ENCODE measurements at places on chromosomes 11 and 22. TPM values are rescaled to one million over a fixed set of nuclear protein-coding genes. Genes with fewer than 3 reads are reported as not detected.

DNA sequence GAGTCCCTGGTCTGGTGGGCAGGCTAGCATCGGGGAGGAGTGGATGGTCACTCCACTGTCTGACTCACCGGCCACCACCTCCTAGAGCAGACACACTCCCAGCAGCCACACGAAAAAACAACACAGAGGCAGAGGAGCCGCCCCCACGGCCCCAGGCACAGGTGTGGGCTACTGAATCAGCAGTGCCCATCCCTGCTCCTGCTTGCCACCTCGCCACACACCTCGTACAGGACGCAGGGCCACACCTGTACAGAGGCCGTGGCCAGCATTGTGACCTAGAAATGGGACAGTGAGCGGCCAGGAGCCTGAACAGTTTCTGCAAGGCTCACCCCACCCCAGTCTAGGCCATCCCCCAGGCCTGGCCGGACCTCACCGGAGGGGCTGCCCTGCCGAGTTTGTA, 14.0 kb downstream of the TRIM29 start:
- no peak overlapping the region for H3K27ac ChIP-seq
- H3K4me1 ChIP-seq = no peaks in the 10 kb centered on the region
- no peaks in the 10 kb centered on the region for H3K36me3 ChIP-seq

DNA sequence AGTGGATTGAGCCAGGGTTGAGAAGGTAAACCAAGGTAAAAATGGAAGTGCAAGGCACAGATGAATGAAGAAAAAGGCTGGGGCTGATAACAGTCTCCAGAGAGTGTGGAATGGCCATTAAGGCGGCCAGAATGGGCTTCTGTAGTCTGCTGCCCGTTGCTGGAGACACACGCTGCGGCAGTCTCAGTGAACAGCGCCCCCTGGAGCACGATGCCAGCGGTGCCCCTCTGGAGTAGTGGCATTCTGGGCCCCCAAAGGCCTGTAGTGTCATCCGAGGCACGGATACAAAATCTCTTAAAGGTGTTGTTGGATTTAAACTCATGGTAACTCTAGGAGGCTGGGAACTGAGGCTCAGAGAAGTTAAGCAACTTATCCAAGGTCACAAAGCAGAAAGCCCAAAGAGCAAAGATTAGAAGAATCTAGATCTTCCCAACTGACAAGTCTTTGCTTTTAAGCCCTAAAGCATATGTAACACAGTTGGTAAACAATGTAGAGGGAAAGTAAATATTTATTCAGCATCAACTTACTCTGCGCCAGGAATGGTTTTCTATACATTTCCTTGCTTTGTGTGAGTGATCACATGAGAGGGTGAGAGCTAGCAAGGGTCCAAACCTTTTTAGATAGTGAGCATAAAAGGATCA, 18.2 kb downstream of the KCNJ1 start:
- no peaks in the 10 kb centered on the region for H3K27me3 ChIP-seq
- H3K4me1 ChIP-seq = peaks cover 14% of the 10 kb centered on the region
- H3K4me3 ChIP-seq = no peak overlapping the region

FUT4 gene
- 3.3 TPM for total RNA-seq

DNA sequence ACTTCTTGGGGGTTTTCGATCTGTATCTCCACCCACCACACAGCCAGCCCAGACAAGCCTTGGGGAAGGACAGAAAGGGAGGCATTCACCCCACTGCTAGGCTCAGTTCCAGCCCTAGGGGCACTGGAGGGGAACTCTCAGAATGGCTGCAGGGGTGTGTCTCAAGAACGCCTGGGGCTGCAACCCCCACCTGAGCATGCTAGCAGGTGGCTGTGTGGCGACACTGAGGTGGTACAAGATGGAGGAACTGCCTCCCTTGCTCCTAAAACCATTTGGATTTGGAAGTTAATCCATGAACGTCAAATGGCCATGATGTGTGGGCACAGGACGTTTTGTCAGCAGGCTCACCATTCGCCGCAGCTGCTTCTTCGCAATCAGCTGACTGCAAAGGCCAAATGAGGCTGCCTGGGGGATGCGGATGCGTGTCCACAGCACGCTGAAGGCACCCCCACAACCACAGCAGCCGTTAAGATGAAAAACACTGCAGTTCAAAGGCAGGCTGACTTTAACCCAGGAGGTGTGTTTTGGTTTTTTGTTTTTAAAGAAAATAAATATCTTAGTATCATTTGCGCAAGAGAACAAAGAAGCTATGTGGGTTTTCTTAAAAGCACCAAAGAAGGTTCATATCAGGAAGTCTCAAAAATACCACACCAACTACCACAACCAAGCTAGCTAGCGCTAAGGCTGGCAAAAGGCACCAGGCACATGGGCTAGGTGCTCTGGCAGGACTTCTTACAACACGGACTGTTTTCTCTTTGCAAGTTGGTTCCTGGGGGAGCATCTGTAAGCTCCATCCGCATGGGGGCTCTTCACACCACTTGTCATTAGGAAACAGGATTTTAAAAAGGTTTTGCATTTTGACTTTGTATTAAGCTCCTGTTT, 22.2 kb upstream of the NAP1L4 start:
- no peaks in the 10 kb centered on the region for H3K4me1 ChIP-seq
- peaks cover 88% of the 10 kb centered on the region for H3K36me3 ChIP-seq
- no peak overlapping the region for H3K4me3 ChIP-seq
- no peaks in the 10 kb centered on the region for H3K27me3 ChIP-seq

- H3K27ac ChIP-seq = no peak overlapping the region
- no peak for DNase-seq
- no peaks in the 10 kb centered on the region for H3K4me1 ChIP-seq
- no peaks in the 10 kb centered on the region for H3K27me3 ChIP-seq
- H3K36me3 ChIP-seq = no peaks in the 10 kb centered on the region
- H3K4me3 ChIP-seq = no peak overlapping the region
Observed at GRCh38 chr11:68643585-68643984, 40.8 kb upstream of the GAL start.

GRCh38 chr11:69661413-69661715, 13.8 kb downstream of the LTO1 start:
- H3K27ac ChIP-seq = no peak overlapping the region
- H3K27me3 ChIP-seq = no peaks in the 10 kb centered on the region
- no peaks in the 10 kb centered on the region for H3K4me1 ChIP-seq

GRCh38 chr22:44883011-44883421, 126.8 kb downstream of the PHF21B start:
- H3K4me1 ChIP-seq = no peaks in the 10 kb centered on the region
- H3K27ac ChIP-seq = no peak overlapping the region
- no peaks in the 10 kb centered on the region for H3K27me3 ChIP-seq
- H3K36me3 ChIP-seq = no peaks in the 10 kb centered on the region

- DNase-seq = no peak
- H3K4me1 ChIP-seq = no peaks in the 10 kb centered on the region
- no peak overlapping the region for H3K27ac ChIP-seq
Observed at GRCh38 chr22:45344334-45344733, 34.6 kb downstream of the FAM118A start.

Data from right atrium auricular region (tissue), 2 donors.